ENCODE measurements at places on chromosomes 2 and 18. TPM values are rescaled to one million over a fixed set of nuclear protein-coding genes. Genes with fewer than 3 reads are reported as not detected.

DNA sequence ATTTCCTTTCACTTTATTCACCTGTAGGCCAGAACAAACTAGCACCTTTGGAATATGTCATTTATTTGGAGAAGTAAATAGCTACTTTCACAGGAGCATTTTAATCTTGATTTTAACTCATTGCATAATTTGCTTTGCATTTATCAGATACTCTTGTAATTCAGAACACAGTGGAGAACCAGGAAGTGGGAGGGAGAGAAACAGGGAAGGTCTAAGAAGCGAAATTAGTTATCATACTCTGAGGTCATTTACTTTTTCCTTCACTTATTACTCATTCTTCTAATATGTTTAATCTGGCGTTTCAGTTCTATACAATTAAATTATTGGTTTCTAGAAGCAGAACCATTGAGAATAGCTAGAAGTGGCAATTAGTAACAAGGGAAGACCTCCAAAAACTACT, 20.7 kb downstream of the RBM44 start:
- no peak for DNase-seq

DNA sequence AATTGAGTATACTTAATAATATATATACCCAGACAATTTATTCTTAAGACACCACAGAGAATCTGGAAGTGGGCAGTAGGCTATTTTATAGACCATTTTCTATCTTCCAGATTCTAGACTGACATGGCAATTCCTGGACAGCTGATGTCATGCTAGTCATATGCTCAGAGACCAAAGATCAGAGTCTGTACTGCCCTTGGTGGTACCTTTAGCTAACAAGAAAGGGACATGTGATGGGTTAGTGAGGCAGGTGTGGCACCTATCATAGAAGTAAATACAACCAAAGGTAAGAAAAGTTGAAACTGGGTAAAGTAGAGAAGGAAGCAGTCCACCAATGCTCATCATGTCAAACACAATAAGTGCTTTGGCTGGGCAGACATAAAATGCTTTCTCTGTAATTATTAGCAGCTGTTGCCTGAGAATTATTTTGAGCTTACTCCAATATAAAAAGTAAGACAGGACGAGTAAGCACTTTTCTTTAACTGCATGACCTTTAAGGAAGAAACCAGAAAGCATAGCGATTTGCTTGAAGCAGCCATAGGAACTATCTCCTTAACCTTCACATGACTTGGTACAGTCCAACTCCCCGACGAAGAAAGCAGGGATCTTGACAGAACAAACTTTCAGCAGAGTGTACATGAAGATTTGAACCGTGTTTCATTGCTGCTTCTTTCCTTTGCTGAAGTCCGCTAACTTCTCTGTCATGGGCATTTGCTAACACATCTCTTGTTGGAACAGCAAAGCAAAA, 47.1 kb downstream of the SLC40A1 start:
- DNase-seq = no peak

DNA sequence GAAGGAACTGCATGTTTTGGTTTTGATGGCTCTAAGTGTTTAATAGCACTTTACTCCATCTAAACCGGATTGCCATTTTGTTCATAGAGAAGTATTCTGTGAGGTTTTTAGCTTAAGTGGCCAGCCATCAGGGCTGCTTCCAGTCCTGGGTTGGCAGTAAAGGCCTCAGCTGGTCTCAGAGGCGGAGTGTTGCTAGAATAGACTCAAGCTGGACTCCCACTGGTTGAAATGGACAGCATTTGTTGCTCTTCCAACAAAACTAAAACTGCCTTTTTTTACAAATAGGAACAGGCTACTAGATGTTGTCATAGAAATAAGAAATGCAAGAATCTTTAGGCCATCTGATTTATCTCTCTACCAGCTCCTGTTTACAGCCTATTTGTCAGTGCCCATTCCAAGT, 126.4 kb downstream of the MAIP1 start:
- DNase-seq = no peak

DNA sequence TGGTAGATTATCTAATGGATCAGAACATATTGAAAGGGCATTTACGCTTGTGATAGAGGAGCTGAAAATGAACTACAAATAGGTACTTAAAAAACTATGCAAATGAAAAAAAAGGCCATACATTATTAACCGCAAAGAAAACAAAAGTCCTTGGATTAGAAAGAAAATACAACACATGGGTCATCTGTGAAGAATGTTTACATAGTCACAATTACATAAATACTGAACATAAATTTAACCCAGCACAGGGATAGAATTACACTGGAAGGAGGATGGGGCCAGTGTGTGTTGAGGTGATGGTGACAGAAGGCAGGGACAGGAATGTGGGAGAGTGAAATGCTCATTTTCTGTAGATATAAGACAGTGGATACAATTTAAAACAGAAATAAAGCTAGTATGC, 6.6 kb downstream of the NTSR2 start:
- DNase-seq = no peak

DNA sequence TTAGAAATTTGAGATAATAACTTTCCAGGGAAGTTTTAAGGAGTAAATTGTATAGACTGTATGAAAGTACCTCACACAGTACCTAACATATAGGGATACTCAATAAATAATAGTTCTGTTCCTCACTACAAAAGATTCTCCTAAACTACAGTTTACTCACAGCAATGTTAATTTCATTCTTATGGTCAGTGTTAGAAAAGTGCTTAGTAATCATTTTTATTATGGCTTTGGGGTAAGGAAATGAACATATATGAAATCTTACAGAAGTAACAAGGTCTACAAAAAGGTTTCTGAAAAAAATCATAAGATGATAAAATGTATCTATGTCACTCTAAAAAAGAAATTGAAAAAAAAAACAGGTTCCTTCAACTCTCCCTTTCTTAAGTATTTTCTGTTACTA, 67.2 kb downstream of the IKZF2 start:
- no peak for DNase-seq

DNA sequence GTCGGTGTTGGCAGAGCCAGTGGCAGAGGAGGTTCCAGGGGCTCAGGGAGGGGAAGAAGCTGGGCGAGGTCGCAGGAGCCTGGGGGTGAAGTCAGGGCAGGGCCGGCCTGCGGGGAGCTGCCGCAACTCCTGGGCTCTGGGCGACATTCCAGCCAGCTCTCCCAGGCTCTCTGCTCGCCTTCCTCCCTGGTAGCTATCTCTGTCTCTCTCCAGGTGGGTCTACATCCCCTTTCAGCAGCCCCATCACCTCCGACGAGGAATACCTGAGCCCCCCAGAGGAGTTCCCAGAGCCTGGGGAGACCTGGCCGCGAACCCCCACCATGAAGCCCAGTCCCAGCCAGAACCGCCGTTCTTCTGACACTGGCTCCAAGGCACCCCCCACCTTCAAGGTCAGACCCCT, 27.0 kb downstream of the SPEG start:
- DNase-seq = no peak

- no peak for DNase-seq
Observed at GRCh38 chr2:227163485-227163997, 464 bp downstream of the COL4A4 start.

DNA sequence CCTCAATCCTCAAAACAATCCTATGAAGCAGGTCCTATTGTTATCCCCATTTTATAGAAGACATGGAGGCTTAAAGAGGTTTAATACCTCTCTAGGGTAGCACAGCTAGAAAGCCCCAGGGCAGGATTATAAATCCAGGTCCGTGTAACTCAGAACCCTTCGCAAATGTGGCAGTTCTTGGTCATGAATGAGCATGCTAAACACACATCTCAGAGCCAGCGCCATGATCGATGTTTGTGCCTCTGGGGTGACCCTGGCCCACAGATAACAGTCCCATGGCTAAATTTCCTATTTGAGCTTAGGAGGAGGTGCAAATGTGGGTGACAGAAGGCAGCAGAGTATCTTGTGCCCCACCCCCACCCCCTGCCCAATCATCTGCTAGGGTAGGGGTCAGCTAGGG, 17.5 kb downstream of the DNMT3A start:
- DNase-seq = no peak

Gene CHRND
- total RNA-seq = not detected

Gene TMEM17
- 0.58 TPM for total RNA-seq

Gene SSB
- 317 TPM for total RNA-seq

Gene RUFY4
- total RNA-seq = not detected

Gene ANKRD39
- 31.2 TPM for total RNA-seq
